ENCODE measurements at places on chromosomes 7 and 10.

GRCh38 chr7:55657654-55658053, 85.4 kb upstream of the VOPP1 start:
- DNase-seq = no peak

DNA sequence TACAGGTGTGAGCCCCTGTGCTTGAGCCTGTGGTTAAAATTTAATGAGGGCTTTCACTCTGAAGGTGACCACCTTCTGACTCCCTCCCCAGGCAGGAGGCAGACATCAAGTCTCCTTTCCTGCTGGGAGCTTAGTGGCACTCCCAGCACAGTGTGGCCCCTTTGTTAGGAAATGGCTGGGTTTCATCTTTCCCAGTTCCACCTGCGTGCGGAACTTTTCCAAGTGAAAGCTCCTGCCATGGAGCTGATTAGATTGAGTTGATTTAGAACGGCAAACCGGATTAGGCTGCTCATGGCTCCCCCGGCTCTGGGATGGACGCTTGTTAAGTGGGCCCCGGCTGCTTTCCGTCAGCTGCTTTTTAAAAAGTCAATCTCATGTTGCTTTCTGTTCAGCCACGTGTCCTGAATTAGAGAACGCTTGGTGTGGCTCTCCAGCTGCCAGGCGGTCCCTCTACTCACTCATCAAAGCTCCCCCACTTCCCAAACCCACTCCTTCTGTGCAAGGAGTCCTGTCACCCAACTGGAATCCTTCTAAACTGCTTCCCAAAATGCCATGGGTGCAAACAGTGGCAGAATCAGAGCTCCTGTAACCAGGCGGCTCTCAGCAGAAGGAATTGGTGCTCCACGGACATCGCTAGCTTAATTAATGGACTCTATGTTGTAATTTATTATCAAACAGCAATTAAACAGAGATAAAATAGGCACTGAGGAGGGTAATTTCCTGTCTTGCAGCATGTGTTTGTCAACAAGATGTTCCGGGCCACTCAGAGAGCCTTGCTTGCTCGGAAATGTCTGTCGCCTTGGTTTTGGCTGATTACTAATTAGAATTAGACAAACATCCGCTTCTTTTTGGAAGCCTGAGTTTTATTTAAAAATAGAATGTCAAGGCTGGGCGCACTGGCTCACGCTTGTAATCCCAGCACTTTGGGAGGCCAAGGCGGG, 551.2 kb downstream of the GALNT17 start:
- DNase-seq = no peak

- no peak for DNase-seq
Measured at GRCh38 chr7:150799741-150800580, at the start of gene TMEM176B. Gene TMEM176B (minus strand): TSS chr7:150800364. CDS start chr7:150796569, 3,795 bp downstream.

DNA sequence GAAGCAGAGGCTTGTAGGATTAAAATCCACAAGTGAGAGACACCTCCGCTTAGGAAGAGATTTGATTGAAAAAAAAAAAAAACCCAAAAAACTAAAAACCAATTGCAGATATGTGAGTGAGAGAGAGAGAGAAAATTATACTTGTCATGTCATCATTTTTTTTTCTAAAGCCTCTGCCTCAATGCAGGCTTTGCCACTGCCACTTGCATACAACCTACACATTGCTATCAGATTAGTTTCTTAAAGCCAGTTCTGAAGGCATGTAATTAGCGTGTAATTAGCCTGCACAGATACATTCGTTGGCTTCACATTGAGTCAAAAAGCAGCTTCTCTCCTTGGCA, 86.1 kb upstream of the MTPN start:
- no peak for DNase-seq

- DNase-seq = no peak
Measured at GRCh38 chr10:111131168-111131799, 54.5 kb downstream of the ADRA2A start.

- DNase-seq = no peak
Measured at GRCh38 chr10:125050383-125050782, 108.5 kb downstream of the ZRANB1 start.

Measured in fibroblast of the aortic adventitia (primary cell).